ENCODE measurements at places on chromosomes 1 and 21.

DNA sequence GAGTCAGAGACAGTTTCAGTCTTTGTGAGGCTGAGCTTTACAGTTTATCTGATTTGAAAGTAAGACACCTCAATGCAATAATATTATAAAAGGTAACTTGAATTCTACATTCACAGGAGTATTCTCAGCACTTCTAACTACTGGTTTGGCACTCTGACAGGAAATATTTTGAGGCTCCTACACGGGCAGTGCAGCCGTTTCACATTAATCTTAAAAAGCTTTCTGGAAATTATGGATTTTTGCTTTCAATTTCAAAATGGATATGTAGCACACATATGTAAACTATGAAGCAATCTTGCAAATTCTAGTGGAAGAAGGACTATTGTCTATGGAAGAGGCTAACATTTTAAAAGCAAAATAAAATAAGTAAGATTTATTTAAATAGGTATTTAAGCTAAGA, 262.9 kb upstream of the SNX7 start:
- DNase-seq: no peak

DNA sequence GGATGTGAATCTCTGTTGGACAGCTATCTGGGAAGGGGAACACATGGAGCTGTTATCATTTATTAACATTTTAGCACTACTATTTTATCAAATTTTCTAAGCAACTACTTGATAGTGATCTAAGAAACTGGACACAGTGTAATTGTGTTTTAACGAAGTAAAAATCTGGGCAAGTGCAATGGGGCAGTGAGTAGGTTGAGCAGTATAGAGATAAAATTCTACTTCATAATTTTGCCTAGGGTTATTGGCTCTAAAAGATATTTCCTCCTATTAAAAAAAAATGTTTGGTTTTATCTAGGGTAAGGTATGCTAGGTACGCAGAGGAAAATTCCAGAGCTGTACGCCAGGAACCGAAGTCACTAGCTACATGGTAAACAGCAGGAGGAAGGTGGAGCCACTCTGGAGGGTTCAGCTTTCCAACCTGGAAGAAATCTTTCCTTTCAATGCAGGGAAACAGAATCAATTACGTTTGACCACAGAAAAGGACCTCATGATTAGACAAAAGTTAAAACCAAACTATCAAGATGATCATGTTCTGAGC, 43.3 kb downstream of the BCAR3 start:
- DNase-seq: no peak

GRCh38 chr1:59554011-59554663, 257.2 kb downstream of the FGGY start:
- DNase-seq: no peak

GRCh38 chr1:55081188-55081904, 42.0 kb downstream of the PCSK9 start:
- DNase-seq: no peak

DNA sequence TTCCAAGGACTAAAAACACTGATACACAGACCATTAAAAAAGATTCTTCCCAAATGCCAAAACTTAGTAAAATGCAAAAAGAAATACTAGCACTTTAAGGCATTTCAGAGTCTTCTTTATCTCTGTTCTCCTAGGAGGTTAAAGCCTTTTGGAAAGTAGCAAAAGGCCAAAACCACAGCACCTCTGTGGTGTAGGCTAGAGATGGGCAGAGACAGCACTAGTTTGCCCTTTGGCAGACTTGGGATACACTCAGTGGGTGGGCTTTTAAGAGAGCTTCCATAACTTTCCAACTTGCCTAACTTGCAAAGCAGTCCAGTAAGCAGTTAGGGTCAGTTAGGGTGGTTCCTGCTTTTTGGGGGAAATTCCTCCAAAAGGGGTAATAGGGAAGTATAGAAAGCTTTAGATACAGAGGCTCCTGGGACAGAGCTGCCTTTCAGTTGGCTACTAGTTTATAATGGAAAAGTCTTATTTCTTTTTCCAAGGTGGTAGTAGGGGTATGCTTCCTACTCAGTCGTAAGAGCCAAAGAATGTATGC, 17.9 kb upstream of the PTCH2 start:
- DNase-seq: no peak

GRCh38 chr1:46708121-46708520, 10.8 kb downstream of the EFCAB14 start:
- no peak for DNase-seq

DNA sequence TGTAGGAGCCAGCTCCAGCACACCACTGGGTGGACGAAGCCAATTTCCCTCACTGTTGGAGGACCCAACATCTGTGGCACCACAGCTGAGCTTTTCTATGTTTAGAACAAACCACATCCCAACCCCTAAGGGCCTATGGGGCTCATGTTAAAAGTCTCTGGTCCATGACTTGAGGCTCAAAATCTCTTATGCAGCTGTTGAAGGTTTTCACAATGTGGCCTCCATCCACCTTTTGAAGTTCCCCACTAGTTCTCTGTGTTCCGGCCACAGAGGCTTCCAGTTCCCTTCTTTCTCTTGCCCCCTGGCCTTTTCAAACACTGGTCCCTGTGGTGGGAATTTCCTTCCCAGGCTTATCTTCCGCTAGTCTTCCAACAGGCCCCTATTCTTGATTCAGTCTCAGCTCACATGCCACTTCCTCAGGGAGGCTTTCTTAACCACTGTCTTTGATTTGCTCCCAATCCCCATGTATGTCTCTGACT, 3.9 kb upstream of the IFNLR1 start:
- DNase-seq: no peak

DNA sequence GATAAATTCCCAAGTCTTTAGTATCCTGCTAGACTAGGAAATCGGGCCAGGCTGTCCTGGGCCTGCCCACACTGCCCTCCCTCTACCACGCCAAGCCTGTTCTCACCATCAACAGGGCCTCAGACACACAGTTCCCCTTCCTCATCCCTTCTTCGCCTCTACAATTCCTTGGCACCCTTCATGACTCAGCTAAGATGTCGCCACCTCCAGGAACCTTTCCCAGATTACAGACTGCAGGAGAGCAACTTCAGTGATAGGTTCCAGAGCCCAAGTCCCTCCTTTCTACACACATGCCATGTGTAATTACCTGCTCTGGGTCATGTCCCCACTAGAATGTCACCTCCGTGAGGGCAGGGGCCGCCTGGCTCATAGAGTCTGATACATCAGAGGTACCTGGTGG, 3.3 kb downstream of the RIMS3 start:
- DNase-seq: no peak
